ENCODE measurements at places on chromosomes 13 and 19.

DNA sequence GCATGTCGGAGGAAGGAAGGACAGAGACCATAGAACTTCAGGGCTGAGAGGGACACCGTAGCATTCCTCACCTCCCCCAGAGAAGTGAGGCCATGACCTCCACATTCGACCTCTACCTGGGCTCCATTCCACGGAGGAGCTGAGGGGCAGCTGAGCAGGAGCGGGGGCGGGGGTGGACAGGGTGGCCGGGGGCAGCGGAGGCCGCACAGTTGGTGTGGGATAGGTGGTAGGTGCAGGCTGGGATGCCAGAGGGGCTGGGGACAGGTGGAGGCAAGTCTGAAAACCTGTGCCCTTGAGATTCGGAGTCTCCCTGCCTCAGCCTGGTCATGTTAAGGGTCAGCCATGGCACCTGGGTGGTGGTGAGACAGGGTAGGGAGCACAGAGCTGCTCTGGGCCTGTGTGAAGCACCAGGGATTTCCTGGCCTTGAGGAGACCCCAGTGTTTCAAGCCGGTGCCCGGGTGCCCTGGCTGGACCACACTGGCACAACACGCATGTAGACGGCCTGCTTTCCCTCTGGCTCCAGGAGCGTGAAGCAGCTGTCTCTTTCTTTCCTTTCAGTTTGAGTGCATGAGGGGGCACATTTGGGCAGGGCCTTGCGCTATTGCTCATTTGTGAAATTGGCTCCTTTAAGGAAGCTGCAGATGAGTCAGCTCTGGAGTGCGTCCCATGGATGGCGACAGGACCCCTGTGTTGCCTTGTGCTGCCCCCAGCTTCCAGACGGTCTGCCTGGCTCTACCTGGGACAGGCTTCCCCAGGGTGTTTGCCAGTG lies 51.8 kb downstream of the TSSK6 start:
- no peak for DNase-seq

GRCh38 chr13:45108716-45109101 lies 11.6 kb upstream of the GTF2F2 start:
- DNase-seq: no peak

- DNase-seq: no peak
Measured at GRCh38 chr13:23871616-23872220, 17.5 kb downstream of the MIPEP start.

DNA sequence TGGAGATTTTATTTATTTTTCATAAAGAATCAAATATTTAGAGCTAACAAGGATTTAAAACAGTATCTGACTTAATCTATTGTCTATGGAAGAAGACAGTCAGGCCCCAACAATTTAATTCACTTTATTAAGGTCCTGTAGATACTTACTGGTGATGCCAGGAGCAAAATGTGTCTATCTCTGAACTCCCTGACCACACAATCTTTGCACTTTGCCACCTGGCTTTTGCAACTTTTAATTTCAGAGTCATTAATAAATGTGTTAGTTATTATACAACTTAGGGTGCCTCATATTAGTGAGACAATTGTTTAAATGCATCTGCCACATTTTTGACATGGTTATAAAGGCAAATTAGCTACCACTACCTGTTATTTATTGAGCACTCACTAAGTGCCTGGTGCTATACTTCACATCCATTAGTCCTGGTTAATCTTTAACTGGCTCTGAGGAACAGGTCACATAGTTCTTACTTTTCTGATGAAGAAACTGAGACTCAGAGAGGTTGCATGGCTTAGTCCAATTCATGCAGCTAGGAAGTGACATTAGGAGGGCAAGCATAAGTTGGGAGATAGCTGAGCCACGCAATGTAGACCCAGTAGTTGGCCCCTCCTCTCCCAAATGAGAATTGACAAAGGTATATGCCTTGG lies 297.9 kb downstream of the DCT start:
- no peak for DNase-seq

GRCh38 chr19:43316591-43317319 lies 36.7 kb upstream of the CD177 start:
- no peak for DNase-seq

- DNase-seq: no peak
Measured at GRCh38 chr13:89097994-89098393, 1426.8 kb downstream of the SLITRK5 start.

- no peak for DNase-seq
Measured at GRCh38 chr13:20412691-20413355, 112.8 kb downstream of the CRYL1 start.

DNA sequence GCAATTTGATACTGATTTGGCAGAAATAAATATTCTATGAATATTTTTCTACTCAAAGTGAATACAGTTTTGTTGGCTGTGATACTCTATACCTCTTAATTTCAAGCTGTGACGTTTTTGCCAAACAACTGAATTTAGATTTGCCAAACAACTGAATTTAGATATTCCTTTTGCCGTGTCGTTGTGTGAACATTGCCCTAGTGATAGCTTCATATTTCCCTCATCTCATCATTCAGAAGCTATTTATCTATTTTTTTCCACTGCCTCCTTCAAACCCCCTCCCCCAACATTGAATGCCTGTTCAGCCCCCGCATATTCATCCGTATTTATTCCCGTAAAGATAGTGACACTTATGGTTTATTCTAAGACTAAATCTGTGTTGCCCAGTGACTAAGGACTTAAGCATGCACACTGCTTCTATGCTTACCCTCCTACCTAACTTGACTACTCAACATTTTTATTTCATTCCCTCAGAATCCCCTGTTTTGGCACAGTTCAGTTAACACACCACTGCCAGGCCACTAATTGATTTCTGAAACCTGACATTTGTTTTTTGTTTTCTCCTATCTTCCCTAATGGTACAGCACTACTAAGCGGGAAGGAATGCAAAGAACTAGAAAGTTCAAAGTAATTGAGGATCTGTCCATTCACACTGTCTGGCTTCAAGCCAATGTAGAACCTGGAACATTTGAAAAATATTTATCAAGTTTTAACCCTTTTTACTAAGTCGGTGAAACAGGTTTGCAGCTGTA lies 2.8 kb upstream of the KLF5 start:
- no peak for DNase-seq

DNA sequence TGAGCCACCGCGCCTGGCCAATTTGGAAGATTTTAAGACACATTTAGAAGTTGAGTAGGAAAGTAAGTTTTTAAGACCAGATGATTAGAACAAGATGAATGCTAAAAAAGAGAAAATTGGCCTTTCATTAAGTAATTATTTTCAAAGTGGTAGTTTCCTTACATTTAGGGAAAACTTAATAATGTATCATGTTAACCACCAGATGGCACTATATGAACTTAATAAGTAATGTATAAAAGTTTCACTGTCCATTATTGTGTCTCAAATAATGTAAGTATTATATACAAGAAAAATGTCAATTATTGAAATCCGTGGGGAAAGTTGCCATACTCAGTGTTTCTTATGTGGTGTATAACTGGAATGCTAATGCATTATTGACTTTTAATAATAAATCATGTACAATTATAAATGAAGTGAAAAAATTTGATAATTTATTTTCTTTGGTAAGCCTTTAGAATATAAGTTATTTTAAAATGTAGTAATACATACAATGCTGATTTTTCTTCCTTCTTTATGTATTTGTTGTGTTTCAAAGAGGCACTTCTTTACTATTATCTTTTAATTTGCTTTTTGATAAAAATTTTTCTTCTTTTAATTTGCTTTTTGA lies 29.2 kb downstream of the COG6 start:
- DNase-seq: no peak

DNA sequence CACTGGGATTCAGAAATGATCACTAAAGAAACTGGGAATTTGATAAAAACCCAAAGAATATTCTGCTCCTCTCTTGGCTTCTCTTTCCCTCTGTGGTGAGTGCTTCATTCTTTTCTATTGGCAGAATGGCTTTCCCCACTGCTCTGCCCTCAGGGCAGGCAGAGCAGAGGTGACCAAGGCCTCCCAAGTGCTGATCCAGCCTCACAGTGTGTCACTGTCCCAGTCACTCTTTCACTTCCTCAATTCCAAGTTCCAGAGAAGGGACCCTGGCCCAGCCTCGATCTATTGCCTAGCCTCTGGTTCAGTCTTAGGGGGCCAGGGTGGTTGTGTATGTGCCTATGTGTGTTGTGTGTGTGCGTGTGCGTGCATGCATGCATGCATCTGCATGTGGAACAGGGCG lies 180.6 kb upstream of the TMTC4 start:
- no peak for DNase-seq

DNA sequence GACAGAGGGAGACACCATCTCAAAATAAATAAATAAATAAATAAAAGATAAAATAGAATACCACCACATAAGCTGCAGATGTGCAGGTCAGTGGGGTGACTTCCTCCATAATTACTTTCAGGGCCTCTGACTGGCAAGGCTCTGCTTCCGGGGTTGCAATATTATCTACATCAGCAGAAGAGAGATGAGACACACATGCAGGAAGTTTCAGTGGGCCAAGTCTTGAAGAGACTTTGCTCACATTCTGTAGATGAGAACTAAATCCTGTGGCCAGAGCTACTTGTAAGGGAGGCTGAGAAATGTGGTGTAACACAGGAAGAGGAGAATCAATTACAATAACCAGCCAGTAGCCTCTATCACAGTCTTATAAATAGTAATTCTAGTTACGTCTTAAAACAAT lies 89.9 kb upstream of the MAB21L1 start:
- DNase-seq: no peak

DNA sequence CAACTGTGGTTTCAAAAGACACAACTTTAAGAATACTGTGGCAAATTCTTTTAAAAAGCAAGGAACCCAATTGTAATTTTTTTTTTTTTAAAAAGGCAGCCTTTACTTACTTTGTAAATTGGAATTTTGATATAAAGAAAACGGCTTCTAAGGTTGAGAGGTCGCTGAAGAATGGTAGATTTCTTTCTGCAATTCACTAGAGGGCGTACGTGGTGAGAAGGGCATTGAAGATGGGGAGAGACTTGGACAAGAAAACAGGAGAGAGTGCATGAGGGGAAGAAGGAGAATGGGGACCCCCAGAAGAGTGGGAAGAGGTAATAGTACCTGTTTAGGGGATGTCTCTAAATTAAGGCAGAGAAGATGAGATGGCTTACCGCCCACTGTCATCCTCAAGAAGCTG lies 33.5 kb upstream of the PABPC3 start:
- DNase-seq: no peak

DNA sequence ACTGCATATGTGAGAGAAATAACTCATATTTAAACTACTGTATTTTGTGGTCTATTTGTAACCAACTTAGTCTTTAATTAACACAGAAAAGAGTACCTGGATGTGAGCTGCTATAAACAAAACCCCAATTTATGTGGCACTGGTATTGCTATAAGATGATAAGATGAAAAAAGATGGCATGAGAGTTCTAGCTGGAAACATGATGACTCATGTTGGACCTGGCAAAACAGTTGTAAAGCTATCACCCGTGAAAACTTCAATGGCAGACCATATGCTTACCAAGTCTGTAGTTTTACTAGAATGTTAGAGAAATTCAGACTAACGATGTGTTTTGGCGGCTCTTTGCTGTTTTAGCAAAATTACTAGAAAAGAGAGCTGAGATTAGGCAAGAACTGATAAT lies 69.6 kb upstream of the PCDH9 start:
- no peak for DNase-seq

GRCh38 chr13:109586509-109587346 lies 199.7 kb downstream of the IRS2 start:
- DNase-seq: no peak

GRCh38 chr19:18895038-18895823 lies 727 bp downstream of the CERS1 start:
- no peak for DNase-seq

DNA sequence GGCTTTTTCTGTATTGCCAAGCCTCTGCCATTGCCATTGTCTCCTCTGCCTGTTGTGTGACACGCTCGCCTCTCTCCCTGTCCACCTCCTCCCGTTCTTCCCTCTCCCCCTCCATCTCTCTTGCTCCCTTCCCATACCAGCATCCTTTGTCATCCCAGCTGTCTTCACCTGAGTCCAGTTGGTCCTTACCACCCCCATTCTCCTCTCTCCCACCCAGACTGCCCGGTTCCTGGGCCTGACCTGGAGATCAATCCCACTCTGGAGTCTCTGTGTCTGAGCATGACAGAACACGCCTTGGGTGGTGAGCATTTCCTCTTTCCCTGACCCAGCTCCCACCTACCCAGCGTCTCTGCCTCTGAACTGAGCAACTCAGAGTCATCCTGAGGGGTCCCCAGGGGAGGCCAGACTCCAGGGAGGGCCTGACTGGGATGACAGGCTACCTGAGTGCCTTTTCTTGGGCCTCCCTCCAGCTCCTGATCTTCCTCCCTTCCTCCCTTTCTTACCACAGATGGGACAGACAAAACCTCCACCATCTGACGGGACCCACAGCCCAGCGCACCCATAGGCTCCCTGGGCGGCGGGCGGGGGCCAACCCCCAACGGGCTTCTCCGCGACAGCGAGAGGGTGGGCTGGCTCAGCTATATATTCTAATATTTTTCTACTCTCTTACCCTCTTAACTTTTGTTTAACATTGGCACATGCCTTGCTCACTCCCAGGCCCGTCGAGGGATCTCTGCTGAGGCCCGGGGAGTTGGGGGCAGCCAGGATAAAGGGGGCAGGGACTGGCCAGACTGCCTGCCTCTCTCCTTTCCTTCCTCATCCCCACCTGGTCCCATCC lies 7.7 kb downstream of the PAF1 start:
- no peak for DNase-seq

GRCh38 chr19:48490981-48491792 lies 20.4 kb downstream of the LMTK3 start:
- DNase-seq: peak; percentile 19

GRCh38 chr13:29564373-29564772 lies 31.1 kb downstream of the SLC7A1 start:
- no peak for DNase-seq

DNA sequence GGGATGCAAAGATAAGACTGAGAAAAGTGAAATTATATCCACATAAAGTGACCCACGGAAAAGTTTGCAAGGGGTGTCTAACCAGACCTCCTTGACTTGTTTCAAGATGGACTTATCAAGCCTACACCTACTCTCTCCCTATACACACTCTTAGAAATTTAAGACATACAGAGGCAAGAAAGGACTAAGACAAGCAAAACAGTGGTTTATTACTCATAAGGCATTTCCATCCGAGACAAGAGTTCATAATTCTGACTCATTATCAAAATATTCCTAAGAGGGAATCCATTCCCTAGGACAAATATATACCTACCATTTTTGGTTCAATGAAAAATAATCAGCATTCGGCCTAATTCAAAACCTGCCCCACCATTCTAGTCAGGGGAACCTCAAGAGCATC lies 232.6 kb upstream of the GPC6 start:
- DNase-seq: no peak

DNA sequence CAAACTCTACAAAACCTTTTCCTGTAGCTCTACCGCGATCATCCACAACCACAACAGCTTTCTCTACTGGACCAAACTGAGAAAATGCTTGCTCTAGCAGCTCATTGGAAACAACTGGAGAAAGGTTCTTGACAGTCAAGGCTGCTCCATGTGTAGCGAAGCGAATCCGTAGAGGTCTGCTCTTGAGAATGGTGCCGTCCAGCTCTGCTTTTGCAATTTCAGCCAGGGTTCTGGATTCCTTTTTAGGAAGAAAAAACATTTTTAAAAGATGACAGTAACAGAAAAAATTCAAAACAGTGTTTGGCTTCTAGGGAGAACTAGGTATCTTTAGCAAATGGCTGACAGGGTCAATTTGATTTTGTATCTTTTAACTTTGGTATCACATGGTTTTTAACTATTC lies 10.4 kb downstream of the PSPC1 start:
- DNase-seq: no peak

GRCh38 chr13:33375421-33375820 lies 89.9 kb upstream of the STARD13 start:
- DNase-seq: no peak

All from activated naive CD4-positive, alpha-beta T cell (primary cell).